ENCODE measurements at places on chromosomes 12 and 14.

- DNase-seq: peak; percentile 81
Measured at GRCh38 chr12:58916921-58917511, 3.3 kb downstream of the LRIG3 start.

DNA sequence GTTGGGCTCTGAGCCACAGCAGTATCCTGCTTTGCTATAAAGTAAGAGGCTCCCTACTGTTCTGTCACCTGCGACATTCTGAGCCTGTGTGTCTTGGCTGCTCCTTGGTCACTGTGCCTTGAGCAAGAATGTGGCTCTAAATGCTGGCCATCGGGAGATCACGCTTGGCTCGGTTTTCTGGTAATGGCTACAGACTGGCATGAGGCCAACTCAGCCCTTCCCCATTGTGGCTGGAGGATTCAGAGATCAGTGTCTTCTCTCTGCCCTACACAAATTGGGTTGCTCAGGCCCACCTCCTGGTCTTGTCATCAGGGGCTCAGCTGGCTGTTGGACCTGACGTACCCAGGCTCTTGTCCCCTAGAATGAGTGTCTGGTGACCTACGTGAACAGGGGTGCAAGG is 94.5 kb downstream of the PLXNC1 start:
- DNase-seq: no peak

DNA sequence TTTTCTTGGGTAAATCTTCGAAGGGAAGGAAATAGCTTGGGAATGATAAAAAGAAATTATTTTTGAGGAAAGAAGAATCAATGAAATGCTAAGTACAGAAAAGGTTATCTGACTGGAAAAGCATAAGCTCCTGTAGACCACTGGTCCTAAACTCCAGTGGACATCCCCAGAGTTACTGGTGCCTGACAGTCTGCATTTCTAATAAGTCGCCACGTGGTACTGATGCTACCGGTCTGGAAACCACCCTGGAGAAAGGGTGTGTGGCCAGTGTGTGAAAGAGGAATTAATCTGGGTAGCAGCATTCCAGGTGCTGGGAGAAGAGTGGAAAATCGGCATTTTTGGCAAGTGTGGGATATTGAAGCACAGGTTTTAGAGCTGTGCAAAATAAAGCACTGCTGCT is 73.3 kb downstream of the FBXW8 start:
- DNase-seq: no peak

DNA sequence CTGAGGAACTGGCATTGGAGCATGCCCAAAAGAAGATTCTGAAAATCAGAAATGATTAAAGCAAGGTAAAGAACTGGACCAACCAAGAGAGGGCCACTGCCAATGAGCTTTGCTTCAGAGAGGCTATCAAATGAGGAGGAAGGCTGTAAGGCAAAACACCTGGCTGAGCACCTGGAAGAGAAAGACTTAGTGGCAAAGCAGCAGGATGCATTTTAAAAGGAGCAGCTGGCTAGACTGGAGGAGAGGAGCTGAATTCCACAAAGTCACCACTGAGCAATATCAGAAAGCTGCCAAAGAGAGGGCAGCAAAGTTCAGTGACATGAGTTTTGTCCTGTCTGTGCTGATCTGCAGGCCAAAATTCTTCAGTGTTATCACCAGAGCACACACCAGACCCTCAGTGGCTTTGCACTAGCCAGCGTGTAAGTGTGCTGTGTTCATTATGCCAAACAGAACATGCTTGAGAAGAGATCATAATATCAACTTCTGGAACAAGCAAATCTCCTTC is 338.7 kb downstream of the TRHDE start:
- no peak for DNase-seq

DNA sequence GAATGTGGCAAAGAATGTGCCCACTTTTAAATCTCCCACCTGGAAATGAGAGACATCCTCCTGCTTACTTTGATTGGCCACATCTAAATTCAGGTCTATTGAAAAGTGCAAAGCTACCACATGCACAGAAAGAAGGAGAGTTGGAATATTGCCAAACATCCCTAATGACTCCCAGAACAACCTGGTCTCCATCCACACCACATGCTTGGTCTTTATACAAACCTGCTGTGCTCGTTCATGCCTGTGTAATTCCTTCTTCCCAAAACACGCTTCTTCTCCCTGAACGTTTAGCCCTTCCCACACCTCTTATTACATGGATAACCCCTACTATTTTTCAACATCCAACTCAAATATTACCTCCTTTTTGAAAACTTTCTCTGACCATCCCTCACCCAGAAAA is 66.2 kb upstream of the BCL2L14 start:
- no peak for DNase-seq

- DNase-seq: peak; percentile 51
Measured at GRCh38 chr12:19548834-19549233, 109.5 kb downstream of the AEBP2 start.

GRCh38 chr12:52010692-52011601 is 4.2 kb downstream of the TAMALIN start:
- no peak for DNase-seq

DNA sequence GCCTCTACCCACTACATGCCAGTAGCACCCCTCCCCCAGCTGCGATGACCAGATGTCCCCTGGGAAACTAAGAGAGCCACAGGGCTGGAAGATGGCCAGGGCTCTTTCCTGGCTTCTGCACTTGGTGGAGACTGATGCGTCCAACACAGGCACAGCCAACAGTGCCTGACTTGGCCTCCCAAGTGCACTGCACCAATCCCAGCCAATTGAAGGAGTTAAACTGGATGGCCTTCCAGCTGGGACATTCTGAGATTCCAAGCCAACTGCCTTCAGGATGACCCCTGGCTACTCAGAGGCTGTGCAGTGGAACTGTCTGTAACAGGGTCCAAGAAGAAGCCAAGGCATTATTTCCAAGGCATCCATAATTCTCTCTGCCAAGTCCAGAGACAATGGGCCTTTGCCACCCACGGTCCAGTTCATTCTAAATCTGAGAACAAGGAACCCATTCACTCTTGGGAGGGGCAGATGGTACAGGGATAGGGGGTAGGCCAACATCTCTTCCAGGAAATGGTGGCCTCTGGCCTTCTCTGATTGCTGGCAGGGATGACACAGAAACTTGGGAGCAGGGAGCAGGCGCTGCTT is 35.2 kb downstream of the PRIMA1 start:
- DNase-seq: peak; percentile 24
